ENCODE measurements at places on chromosomes 11 and 22.
A peak's percentile ranks its signal among the peaks of the same experiment; 100 is the strongest.

DNA sequence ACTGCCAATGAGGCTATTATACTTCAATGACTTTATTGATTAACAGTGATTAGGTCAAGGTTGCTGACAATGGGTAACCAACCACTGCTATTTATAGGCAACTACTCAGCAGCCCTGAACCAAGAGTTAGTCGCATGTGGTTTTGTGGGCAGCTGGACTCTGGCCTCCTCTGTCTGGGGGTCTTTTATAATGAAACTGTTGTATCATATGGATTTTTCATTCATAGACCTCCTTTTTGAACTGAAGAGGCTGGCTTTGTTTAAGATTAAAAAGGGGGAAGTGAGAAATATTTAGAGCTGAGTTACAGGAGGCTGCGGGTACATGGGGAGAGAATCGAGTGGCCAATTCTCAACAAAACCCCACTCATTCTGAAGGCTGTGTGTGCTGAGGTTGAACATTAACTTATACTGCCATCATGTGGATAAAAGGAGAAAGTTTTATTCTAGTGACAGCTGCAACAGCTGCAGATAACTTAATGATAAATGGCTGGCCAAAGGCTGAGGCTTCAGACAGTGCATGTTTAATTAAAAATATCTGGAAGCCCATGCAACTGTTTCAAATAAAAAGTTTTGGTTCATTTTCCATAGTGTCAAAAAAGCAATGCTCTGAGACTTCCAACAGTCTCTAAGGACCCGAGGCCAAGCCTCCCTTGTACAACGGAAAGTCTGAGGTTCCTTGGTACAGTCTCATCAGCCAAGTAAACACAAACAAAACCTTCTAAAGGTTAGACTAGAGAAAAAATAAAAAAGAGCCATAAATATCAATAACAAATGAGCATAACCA is 682.6 kb downstream of the KCNA4 start:
- peak; percentile 30 for DNase-seq

DNA sequence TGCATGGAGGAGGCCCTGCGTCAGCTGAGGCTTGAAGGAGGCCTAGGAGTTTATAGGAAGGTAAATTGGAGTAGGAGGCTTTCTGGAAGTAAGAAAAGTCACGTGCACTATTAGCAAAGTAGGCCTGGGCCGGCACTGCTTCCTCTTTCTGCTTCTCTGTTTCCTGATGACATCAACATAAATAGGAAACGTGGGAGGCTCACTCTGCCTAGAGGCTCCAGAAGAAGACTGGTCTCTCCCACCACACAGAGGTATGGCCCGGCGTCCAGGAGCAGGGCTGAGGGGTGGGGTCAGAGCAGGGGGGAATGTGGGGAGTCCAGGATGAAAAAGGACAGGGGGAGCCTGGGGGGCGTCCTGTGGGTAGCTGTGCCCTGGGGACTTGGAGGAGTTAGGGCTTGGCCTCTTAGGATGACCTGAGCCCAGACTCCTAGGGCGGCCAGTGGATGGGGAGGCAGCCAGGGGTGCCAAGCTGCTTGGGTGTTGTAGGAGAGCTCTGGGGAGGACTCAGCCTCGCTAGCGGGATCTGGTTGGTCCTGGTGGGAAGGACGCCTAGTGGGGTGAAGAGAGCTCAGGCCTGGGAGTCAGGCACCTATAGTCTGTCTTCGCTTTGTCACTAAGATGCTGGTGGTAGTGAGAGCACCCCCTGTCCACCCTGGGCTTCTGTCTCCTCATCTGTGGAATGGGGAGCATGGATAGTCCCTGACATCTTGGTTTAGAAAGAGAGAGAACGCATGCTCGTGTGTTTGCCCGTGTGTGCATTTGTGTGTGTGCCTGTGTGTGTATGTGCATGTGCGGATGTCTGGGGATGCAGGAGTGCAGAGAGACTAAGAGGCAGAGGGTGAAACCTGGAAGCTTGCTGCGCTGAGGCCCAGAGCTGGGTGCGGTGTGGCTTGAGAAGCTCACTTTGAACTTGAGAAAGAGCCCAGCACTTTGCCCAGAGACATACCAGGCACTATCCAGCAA is at the start of gene CSF2RB:
TSS of gene CSF2RB (plus strand) at position 202 of the 963 bp plus-strand sequence. CDS start 8,580 bp downstream, outside the sequence.
- no peak for DNase-seq

GRCh38 chr11:19574916-19575315 is 137.7 kb upstream of the NAV2 start:
- DNase-seq = no peak

DNA sequence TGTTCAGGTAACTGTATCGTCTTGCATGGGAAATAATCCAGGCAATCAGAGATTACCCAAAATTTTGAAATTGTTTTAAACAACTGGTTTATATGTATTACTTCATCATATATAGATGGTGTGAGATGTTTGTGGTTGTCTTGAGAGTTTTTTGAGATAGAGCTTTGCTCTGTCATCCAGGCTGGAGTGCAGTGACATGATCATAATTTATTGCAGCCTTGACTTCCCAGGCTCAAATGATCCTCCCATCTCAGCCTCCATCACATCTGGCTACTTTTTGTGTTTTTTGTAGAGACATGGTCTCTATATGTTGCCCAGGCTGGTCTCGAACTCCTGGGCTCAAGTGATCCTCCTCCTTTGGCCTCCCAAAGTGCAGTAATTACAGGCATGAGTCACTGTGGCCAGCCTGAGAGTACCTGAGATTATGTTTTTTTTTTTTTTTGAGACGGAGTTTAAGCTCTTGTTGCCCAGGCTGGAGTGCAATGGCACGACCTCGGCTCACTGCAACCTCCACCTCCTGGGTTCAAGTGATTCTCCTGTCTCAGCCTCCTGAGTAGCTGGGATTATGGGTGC is 11.5 kb downstream of the CTNND1 start:
- no peak for DNase-seq

DNA sequence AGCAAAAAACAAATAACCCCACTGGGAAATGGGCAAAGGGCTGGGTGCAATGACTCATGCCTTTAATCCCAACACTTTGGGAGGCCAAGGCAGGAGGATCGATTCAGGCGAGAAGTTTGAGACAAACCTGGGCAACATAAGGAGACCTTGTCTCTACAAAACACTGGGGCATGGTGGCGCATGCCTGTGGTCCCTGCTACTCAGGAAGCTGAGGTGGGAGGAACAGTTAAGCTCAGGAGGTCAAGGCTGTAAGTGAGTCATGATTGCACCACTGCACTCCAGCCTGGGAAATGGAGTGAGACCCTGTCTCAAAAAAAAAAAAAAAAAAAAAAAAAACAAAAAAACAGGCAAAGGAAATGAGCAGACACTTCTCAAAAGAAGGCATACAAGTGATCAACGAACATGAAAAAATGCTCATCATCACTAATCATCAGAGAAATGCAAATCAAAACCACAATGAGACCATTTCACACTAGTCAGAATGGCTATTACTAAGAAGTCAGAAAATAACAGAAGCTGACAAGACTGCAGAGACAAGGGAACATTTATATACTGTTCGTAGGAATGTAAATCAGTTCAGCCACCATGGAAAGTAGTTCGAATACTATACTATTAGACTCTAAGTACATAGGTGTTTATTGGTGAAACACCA is 48.2 kb upstream of the SMCO4 start:
- DNase-seq = no peak

- DNase-seq = no peak
These were observed 9.1 kb upstream of the RAC2 start for GRCh38 chr22:37253126-37253660.

GRCh38 chr11:35539781-35540281 is 14.4 kb upstream of the PAMR1 start:
- no peak for DNase-seq

DNA sequence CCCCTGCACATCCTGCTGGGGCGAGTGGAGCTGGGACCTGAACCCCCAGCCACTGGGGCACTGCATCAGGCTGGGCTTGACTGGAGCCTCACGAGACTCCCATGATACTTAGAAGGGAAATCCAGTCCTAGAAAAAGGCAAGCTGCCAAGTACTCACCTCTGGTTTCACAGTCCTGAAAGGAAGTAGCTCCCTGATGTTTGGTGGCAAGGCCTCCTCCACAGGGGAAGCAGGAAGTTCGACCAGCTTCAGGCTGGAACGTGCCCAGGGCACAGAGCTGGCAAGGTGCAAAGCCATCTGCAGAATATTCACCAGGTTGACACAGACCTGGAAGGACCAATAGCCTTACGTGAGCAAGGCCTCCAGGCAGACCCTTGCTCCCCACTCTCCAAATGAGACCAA is 26.8 kb upstream of the NRIP3 start:
- no peak for DNase-seq

DNA sequence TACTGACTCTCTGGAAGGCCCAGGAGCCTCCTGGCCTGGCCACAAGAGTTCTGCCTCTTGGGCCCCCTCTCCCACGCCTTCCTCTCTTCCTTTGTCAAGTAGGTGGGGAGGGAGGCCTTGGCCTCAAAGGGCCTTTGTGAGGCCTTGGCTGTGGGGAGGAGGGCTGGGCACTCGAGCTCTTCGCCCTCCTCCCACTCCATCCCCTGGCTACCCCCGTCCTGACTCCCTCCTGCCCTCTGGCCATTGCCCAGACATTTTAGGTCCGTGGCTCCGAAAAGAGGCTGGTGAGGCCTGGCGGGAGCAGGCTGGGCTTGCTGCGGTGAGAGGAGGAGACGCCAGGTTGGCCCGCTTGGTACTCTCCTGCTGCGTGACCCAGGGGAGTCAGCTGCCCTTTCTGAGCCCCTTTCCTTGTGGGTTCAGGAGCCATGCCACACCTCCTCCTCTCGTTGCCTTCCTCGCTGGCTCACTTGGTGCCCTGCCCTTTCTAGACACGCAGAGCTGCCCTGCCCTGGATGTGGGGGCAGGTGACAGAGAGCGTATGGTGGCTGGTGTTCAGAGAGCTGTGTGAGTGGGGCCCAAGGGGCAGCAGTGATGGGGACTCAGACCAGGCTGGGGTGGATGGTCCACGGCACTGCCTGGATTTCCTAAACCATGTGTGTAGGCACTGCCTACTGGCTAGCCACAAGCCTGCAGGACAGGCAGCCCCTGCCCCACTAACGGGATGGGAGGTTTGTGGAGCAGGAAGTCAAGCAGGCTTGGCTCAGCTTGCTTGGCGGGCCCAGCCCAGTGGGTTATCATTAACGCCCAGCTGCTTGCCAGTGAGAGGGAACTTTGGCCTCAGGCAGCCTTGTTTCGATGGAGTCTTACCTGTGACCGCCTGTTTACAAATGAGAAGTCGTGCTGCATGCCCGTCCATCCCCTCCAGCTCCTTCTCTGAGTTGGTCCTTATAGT is 15.8 kb upstream of the OMP start:
- no peak for DNase-seq

- DNase-seq = no peak
These were observed 62.3 kb downstream of the NRXN2 start for GRCh38 chr11:64660706-64661105.

- DNase-seq = peak; percentile 64
These were observed 363.1 kb downstream of the MN1 start for GRCh38 chr22:27438271-27438980.

DNA sequence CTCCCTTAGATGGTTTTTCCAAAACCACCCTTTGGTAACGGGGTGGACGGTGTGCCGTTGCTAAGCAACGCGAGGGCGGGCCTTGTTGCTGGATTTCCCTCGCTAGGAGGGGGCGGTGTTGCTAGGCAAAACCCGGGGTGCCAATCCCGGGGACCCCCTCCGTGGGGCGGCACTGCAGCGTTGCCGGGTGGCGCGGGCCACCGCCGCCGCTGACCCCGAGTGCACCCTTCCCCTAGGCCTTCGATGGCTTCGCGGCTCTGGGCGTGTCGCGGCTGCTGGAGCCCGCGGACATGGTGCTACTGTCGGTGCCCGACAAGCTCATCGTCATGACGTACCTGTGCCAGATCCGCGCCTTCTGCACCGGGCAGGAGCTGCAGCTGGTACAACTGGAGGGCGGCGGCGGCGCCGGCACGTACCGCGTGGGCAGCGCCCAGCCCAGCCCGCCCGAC is 8.9 kb downstream of the EHBP1L1 start:
- DNase-seq = no peak

DNA sequence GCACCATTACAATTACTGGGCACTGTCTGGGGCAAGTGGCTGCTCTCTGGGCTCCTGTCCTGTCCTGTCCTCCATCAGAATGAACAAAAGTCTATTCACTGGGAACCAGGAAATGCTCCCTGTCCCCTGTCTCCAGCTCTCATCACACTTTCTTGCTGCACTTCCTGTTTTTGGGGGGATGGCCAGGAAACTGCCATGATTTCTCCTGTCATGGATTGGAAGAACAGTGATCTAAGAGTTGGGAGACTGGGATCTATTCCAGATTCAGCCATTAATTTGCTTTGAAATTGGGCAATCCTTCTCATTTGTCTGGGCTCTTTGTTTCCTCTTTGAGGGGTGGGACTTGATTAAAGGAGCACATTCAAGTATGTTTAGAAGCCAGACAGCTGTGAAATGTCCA is 61.4 kb upstream of the KIRREL3 start:
- peak; percentile 32 for DNase-seq

DNA sequence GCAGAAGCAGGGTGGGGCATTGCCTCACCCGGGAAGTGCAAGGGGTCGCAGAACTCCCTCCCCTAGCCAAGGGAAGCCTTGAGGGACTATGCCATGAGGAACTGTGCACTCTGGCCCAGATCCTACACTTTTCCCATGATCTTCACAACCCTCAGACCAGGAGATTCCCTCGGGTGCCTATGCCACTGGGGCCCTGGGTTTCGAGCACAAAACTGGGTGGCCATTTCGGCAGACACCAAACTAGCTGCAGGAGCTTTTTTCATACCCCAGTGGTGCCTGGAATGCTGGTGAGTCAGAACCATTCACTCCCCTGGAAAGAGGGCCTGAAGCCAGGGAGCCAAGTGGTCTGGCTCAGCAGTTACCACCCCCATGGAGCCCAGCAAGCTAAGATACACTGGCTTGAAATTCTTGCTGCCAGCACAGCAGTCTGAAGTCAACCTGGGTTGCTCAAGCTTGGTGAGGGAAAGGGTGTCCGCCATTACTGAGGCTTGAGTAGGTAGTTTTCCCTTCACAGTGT is 573.7 kb upstream of the ANO3 start:
- no peak for DNase-seq

GRCh38 chr22:37906364-37907008 is 389 bp downstream of the MICALL1 start:
- no peak for DNase-seq

Measured in NCI-H1105 (cell line).